ENCODE measurements at places on chromosomes 2 and 18.

DNA sequence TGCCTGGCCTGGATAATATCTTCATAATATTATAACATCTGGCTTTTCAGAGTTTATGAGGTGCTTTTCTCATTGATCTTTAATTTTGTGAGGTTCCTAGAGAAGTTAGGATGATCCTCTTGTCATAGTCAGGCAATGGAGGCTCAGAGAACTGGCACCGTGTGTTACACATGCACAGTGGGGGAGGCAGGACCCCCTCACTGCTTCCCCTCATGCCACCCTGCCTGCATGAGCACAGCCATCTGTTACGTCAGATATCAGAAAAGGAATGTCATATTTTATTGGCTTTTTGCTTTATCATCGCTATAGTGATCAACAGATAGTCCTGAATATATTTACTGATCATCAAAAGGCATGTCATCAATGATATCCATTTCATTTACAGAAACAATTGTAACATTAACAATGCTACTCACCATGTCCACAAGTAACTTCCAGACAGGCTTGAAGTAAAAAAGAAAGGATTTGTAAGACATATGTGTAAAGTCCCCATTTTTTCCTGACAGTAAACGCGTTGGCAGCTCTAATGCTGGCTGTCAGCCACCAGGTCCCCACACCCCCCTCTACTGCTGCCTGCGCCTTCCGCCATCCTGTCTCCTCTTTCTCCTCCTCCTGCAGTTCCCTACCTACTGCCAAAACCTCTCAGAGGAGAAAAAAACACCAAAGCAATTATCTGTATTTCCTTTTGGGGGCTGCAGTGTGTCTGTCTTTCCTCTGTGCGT, 18.8 kb downstream of the ENOSF1 start:
- DNase-seq: no peak

DNA sequence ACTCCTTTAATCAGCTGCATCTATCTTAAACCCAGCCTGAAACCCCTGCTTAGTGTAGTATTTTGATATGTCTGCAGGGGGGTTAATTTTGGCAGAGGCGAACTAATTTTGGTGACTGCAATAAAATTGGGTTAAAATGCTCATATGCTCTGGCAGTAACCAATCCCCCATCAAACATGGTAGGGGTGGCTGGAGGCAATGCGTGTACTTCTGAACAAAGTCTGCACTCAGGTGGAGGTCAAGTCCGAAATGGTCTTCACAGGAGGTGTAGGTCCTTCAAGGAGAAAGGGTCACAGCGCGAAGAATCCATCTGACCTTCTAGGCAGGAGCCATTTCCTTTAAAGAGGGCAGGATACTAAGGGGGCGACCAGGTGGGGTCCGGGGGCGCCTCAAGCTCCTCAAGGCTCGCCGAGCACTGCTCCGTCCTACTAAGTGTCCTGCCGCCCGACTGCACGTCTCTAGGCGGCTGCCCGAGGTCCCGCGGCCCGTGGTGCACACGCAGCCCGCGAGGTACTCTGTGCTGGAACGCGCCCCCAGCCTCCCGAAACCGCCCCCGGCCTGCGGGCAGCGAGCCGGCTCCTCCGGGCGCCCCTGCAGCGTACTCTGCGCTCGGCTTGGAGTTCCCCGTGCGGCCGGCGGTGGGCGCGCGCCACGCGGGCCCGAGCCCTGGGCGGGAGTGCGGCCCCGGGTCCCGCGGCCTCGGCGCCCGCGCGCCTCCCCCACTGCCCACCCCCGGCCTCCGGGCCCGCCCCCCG, 1.7 kb upstream of the LDLRAD4 start:
- peak; percentile 21 for DNase-seq

GRCh38 chr2:128612628-128613027, 294.0 kb upstream of the HS6ST1 start:
- DNase-seq: no peak

- DNase-seq: no peak
These were observed 74.2 kb upstream of the MBOAT2 start for GRCh38 chr2:9077691-9078090.

GRCh38 chr2:104741860-104742259, 112.1 kb upstream of the POU3F3 start:
- DNase-seq: no peak

- DNase-seq: no peak
These were observed 16.6 kb upstream of the GALNT1 start for GRCh38 chr18:35564795-35565453.

GRCh38 chr2:226643946-226644282, 155.7 kb downstream of the IRS1 start:
- DNase-seq: no peak

GRCh38 chr2:190093793-190094192, 31.3 kb upstream of the MSTN start:
- no peak for DNase-seq

GRCh38 chr2:52000151-52000855, 968.4 kb upstream of the NRXN1 start:
- DNase-seq: no peak

GRCh38 chr18:63917817-63918216, 10.1 kb downstream of the SERPINB10 start:
- no peak for DNase-seq

DNA sequence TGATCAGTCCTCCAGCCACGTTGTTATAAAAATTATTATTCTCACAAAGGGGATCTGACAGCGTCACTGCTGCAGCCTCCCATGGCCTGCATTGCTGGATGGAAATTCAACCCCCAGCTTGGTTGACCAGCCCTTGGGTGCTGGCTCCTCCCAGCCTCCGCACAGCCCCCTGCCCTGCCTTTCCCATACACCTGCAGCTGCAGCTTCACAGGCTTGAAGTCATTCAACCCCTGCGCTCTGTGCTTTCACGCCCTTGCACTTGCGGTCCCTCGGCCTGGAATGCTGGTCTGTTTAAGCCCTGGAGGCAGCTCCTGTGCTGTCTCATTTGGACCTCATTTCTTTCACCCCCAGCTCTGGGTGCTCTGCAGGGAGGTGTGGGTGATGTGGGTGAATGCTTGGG, 860 bp upstream of the CD8A start:
- DNase-seq: no peak

- no peak for DNase-seq
These were observed at the start of gene TET3 for GRCh38 chr2:73984203-73984921. TSS of gene TET3 (plus strand) at chr2:73984910. CDS start at chr2:73986404, 1,494 bp downstream.

DNA sequence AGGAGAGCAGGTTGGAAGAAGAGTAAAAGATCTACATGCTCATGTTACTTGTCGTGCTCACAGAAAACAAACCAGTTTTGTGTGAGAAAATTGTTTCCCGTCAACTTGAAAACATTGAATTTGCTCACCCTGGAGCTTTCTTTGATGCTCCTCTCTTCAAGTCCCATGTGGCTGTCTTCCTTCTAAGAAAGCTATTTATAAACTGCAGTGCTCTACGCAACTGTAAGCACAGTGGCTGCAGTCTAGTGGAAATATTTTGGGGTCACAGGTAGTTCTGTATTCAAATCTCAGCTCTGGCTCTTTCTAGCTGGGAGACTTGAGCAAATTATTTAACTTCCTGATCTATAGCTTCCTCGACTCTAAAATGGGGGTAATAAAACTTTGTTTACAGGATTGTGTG, 211.8 kb downstream of the PLCL1 start:
- DNase-seq: no peak

Measured in activated CD8-positive, alpha-beta memory T cell treated with anti-CD3 and anti-CD28 coated beads for 1 hour (primary cell).